GM23338 (cell line): ENCODE measurements at places on chromosomes 4 and X.

DNA sequence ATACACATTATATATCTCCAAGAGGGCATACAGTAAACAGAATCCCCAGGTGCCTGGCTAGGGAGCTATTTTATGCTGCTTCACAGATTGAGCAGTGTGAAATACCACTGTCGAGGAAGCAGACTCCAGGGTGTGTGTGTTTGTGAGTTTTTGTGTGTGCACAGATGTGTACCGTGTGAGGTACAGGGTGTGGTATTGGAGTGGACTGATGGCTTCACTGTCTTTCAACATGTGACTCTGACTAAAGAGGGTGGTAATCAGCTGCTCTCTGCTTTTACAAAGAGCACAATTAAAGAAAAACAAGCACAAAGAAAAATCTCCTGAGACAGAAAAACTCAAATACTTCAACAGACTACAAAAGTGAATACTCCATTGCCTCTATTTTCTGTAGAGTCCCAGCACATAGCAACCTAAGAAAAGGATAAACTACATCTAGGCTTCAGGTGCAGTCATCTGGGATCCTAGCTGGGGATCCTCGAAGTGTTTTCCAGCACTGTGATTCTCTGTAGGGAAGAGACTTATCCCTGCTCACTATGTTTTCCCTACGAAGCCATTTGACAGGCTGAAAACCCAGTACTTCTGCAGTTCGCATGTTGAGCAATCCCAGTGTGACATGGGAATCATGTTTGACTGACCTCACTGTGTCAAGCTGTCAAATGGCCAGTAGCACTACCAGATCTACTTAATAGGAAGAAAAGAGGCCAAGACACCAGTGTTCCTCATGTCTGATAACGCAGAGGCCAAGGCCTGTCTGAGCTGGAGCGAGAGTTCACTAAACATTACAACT lies 100.3 kb downstream of the CDS1 start:
- no peak for DNase-seq

- no peak for DNase-seq
Observed at GRCh38 chrX:38937926-38938325, 136.7 kb downstream of the MID1IP1 start.

DNA sequence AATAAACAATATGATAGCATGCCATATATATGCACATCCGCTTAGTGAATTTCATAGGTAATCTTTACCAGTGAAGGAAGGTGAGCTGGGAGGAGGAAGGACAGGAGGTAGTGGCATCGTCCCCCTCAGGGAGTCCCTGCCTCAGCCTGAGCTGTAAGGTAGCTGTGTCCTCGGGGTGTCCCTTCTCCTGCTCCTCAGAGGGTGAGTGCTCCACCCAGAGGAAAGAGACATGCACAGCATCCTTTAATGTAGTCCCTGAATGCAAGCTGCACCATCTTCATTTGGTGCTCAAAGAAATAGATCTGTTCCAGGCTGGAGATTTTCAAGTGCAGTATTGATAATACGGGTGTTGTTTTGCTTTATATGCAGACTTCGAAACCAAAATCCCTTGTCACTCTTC lies 330.4 kb upstream of the SFRP2 start:
- peak; percentile 40 for DNase-seq

- no peak for DNase-seq
Observed at GRCh38 chr4:75126058-75126457, 193.1 kb downstream of the PARM1 start.

GRCh38 chrX:21873063-21873775 lies 17.4 kb downstream of the YY2 start:
- DNase-seq = no peak

DNA sequence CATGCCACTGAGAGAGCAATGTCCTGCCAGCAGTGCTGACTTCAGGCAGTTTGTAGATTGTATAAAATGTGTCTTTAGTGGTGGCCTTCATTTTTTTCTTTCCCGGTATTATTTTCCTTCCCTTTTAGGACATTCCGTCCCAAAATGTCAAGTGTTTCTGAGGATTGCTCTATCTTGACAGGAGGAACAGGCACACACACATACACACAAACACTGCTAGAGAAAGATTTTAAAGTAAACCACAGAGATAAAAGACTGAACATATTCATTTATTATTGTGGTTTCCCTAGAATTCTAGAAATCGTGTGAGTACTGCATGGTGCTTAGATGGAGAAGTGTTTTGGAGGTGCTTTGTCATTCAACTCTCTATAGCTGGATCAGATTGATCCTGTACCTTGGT lies 111.9 kb downstream of the GABRB1 start:
- no peak for DNase-seq

- no peak for DNase-seq
Observed at GRCh38 chr4:11131491-11131890, 297.2 kb downstream of the HS3ST1 start.

- no peak for DNase-seq
Observed at GRCh38 chr4:112279025-112279881, 6.5 kb downstream of the TIFA start.

GRCh38 chr4:178068136-178068535 lies 625.9 kb upstream of the AGA start:
- DNase-seq = no peak

GRCh38 chr4:65302145-65302544 lies 368.1 kb downstream of the EPHA5 start:
- no peak for DNase-seq

GRCh38 chrX:15349046-15349445 lies 13.7 kb upstream of the PIGA start:
- peak; percentile 76 for DNase-seq

GRCh38 chr4:6541789-6542188 lies 33.2 kb upstream of the MAN2B2 start:
- DNase-seq = no peak

GRCh38 chr4:22787753-22788375 lies 95.1 kb downstream of the GBA3 start:
- DNase-seq = no peak

DNA sequence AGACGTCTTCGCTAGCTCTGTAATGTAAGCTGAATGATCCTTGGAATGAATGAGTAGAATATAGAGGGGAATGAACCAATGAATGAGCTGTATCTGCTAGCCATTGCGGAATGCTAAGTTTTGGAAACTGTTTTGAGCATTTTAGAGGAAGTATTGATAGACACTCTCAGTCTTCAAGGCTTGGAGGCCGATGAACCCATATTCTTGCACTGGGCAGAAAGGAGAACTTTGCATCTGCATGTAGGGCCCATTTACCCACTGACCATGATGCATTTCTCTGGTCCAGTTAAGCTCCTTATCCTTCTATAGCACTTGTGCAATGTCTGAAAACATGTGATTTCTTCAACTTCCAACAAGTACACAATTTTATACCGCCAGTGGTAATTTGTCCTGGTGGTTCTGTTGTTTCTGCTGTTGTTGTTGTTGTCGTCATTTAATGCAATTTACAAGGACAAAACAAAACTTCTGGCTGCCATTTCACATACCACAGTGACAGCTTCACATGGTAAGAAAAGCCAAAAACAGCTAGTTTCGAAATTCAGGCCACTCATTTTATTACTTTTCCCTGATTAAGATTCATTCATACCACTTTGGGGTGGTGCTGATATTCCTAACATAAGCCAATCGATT lies 85.0 kb upstream of the MTM1 start:
- no peak for DNase-seq

GRCh38 chr4:25926462-25926861 lies 12.4 kb downstream of the SMIM20 start:
- no peak for DNase-seq

- DNase-seq = no peak
Observed at GRCh38 chr4:89942811-89943210, 48.2 kb downstream of the MMRN1 start.

GRCh38 chr4:68342134-68342533 lies 7.8 kb downstream of the YTHDC1 start:
- peak; percentile 24 for DNase-seq

GRCh38 chr4:140213749-140214148 lies 59.8 kb upstream of the MAML3 start:
- DNase-seq = no peak

DNA sequence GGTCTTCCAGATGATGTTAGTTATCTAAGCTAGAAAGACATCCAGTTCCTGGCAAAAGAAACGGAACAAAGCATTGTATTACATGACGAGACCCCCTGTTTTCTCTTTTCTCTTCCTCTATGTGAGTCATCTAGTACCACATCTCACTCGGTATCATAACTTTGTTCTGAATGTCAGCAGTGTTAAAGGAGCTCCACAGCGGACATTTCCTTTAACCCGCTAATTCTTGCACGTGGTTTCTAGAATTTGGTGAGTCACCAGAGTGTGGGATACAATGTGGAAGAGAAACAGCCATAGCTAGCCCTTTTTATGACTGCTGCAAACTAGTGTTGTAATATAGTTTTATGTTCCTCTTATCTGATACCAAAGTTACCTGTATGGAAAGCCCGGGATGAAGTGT lies 243.7 kb downstream of the TENM3 start:
- DNase-seq = peak; percentile 19

- DNase-seq = peak; percentile 72
Observed at GRCh38 chr4:106056914-106057313, 161.6 kb downstream of the NPNT start.

DNA sequence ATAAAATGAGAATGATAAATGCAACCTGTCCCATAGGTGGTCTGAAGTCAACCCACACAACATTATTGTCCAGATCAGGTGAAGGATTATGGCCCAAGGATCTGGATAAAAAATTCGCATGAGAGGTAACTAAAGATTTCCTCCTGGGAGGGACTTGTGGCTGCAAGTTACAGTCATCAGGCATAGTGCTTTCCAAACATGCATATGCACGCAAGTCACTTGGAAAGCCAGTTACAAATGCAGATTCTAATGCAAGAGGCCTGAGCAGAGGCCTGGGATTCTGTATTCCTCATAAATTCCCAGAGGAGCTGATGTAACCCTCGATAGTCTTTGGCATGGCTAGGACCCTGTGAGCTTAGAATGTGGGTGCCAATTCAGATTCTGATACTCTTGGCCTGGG lies 21.1 kb downstream of the HS3ST1 start:
- DNase-seq = no peak

DNA sequence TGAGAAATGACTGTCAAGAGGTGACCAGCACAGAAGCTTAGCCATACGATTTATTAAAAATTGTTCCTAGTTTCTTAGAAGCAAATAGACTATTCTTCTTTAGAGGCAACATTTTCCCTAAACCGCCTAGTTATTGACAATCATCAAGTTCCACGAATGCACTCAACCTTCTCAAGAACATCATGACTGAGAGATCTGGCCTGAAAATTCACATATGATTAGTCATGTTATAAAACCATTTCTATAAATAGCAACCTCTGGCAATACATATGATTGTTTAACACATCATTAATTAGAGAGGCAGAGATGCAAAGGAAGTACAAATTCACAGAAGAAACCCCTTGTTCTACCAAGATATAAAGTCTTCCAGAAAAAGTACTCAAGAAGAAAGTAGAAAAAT lies 6.7 kb downstream of the NUP62CL start:
- no peak for DNase-seq

DNA sequence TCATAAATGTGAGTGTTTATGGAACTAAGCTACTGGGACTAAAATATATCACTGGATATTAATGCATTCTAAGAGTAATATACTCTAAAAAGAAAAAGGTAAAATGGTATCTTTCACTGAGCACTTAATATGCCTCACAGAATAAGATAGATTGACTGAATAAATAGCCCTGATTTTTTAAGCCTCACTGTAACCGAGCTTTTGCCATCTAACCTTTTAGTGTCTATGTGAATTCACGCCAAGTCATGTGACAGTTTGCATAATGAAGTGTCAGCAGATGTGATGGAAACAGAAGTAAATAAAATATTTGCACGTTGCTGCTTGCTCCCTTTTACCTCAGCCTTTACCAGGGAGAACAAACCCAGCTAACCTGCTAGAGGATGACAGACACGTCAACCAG lies 119.7 kb upstream of the NWD2 start:
- DNase-seq = no peak

DNA sequence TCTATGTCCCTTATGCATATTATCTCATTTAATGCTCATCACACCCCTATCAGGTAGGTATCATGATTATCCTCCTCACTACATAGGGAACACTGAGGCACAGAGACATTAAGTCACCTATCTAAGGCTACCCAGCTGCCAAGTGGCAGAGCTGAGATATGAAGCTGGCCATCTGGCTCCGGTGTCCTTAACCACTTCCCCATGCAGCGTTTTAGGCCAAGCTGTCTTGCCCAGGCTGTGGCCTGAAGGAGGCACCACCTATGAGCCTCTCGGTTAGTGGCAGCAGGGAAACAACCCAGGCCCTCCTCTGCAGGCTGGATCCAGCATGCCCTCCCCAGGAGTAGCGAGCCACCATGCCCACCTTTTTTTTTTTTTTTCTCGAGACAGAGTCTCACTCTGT lies 16.3 kb downstream of the PJA1 start:
- DNase-seq = no peak

- DNase-seq = peak; percentile 93
Observed at GRCh38 chr4:61200187-61200915, at the start of gene ADGRL3. ADGRL3 (plus strand) TSS chr4:61200326.

DNA sequence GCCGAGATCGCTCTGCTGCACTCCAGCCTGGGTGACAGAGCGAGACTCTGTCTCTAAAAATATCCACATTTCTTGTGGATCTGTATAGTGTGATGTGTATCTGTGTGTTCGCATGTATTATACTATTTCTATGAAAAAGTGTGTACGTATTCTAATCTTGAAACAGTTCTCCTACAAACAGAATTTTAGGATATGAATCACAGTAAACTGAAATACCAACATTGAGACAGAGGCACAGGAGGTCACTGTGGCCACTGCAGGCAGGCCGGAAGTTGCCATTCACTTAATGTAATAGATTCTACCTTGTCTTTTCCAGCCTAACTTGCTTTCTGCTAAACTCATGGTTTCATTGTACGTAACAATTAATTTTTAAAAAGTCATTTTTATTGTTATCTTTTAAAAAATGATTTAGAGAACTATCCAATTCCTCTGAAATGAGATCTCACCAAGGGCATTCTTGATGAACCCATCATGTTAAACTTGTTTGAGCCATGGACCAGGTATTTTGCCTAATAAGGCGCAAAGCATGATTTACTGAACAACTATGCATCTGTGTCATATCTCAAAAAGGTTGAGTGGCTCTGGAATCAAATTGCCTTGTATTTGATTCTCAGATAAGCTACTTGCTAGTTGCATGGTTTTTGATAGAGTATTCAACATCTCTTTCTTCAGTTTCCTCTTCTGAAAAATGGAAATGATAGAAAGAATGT lies 154.9 kb upstream of the GYPA start:
- DNase-seq = no peak

DNA sequence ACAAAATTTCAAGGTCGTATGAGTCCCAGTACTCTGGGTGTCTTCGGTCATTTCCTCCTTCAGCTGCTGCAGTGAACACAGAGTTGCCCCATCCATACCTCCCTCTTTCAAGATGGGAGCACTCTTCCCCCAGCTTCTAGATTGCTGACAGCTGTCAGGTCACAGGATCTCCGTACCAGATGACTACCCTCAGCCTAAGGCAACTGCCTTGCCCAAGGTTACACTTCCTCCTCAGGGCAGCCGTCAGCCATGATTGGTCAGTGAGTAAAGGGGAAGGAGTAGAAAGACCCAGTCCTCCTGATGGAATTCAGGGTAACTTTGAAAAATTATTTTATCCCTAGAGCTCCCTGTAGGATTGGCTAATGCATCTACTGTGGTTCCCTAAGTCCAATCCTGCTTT lies 81.6 kb downstream of the NAF1 start:
- DNase-seq = no peak

GRCh38 chr4:78618436-78618835 lies 66.9 kb downstream of the ANXA3 start:
- DNase-seq = no peak
